Stimulated activated naive B cell treated with anti-CD40 and anti-IgM and Interleukin-4, amounts not matched to agents 10 μg/mL and 1 μg/mL and 100 μg/mL, for 72 hours (primary cell): ENCODE measurements at places on chromosomes 12 and 14.

- no peak for DNase-seq
These were observed 9.4 kb upstream of the DACT1 start for GRCh38 chr14:58628406-58628805.

GRCh38 chr12:79857675-79858074 is 77.2 kb downstream of the PPP1R12A start:
- DNase-seq = no peak

GRCh38 chr12:57196439-57196838 is 20.2 kb upstream of the NXPH4 start:
- DNase-seq = no peak

DNA sequence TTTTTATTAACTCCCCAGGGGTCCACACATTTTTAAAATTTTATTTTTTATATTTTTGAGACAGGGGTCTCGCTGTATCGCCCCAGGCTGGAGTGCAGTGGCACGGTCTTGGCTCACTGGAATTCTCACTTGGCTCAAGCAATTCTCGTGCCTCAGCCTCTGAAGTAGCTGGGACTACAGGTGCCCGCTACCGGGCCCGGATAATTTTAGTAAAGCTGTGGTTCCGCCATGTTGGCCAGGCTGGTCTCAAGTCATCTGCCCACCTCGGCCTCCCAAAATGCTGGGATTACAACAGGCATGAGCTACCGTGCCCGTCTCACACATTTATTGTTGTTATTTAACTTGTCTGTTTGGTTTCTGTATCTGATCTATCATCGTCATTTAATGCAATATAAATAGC is 307.4 kb downstream of the TMTC2 start:
- no peak for DNase-seq

GRCh38 chr12:101780599-101780998 is 41.3 kb upstream of the SYCP3 start:
- no peak for DNase-seq

DNA sequence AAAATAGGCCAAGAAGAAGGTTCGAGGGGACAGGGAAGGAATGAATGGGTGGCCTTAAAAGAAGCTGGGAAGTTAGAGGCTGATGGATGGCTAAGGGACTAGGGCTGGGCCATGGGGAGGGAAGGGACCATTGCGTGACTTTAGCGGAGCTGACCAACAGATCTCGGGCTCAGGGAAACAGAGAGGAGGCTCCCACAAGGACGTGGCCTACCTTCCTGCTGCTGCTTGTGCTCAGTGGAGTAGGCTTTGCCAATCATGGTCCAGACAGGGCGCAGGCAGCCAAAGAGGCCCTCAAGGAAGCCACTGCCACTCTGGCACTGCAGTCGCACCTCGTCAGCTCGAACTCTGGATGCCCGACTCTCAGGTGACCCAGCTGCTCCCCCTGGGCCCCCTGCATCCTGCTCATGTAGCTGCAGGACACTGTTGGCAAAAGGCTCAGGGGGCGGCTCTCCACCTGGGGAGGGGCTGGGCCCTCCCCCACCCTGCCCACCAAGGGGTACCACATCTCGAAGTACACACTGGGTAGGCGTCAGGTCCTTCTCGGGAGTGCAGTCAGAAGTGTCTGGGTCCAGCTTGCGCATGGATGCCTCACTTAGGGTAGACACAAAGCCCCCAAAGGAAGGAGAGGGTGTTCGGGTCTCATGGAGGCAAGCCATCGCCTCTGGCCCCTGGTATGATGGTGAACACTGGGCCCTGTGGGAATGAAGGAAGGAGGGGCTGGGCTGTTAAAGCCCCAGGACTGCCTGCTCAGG is 12.3 kb downstream of the MAP3K12 start:
- DNase-seq = no peak

GRCh38 chr12:29146196-29146595 is 2.9 kb upstream of the FAR2 start:
- no peak for DNase-seq
